ENCODE measurements at places on chromosomes 12 and 14.
A peak's percentile ranks its signal among the peaks of the same experiment; 100 is the strongest.

GRCh38 chr14:36268121-36268520 is 52.3 kb downstream of the MBIP start:
- no peak for ATAC-seq

DNA sequence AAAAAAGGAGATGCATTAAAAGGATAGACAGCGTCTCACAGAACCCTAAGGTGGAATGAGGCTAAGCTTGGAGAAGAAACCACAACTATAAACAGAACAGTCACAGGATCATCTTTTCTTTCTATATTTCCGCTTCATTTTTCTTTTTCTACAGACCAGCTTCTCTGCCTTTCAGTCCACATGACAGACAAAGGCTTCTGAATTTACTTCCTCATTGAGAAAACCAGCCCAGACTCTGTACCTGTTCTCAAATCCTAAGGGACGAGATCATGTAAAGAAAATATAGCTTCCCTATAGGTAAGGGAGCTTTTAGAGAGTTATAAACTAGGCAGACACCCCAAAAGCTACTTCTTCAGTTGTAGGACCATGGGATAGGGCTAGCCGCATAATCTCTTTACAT is 17.4 kb downstream of the SGPP1 start:
- ATAC-seq: no peak

- peak; percentile 78 for ATAC-seq
These were observed 135.9 kb downstream of the TMEM30B start for GRCh38 chr14:61145034-61145902.

- no peak for ATAC-seq
These were observed 47.4 kb upstream of the PARP11 start for GRCh38 chr12:3920351-3921150.

DNA sequence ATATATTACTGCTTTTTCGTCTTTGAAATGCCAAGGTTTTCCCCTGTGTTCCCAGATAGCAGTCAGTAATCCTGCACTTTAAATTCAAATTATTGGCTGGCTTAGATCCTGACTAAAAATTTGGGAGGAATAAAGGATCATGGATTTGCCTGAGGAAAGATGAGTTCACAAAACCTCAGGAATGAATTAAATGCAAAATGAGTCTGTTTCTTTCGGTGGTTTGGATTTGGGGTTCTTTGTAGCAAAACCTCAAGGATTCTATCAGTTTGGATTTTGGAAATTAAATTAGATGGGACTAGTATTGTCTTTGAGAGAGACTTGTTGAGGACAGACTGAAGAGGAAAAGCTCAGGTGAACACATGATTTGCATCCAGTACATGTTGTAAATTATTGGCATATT is 36.1 kb downstream of the PPFIBP1 start:
- no peak for ATAC-seq

DNA sequence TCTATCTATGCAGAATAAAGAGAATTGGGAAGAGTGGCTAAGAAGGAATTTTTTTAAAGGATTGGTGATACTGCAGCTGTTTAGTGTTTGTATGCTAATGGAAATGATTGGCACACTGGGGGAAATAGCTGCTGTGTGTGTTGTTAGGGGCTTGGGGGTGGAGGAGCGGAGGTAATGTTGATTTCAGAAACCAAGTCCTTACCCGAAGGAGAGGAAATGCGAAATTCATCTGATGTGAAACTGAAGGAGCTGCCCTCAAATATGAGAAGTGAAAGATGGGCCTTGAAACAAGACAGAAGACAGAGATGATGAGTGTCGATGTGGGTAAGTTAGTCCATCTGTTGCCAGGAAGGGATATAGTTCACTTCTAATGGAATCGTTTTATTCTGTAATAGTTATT is 21.2 kb upstream of the RNASE12 start:
- no peak for ATAC-seq

GRCh38 chr12:40559865-40560264 is 132.4 kb upstream of the CNTN1 start:
- ATAC-seq: no peak

GRCh38 chr12:75259143-75259542 is 49.5 kb upstream of the KCNC2 start:
- ATAC-seq: peak; percentile 46

GRCh38 chr14:67638642-67639041 is 18.9 kb downstream of the ARG2 start:
- no peak for ATAC-seq

DNA sequence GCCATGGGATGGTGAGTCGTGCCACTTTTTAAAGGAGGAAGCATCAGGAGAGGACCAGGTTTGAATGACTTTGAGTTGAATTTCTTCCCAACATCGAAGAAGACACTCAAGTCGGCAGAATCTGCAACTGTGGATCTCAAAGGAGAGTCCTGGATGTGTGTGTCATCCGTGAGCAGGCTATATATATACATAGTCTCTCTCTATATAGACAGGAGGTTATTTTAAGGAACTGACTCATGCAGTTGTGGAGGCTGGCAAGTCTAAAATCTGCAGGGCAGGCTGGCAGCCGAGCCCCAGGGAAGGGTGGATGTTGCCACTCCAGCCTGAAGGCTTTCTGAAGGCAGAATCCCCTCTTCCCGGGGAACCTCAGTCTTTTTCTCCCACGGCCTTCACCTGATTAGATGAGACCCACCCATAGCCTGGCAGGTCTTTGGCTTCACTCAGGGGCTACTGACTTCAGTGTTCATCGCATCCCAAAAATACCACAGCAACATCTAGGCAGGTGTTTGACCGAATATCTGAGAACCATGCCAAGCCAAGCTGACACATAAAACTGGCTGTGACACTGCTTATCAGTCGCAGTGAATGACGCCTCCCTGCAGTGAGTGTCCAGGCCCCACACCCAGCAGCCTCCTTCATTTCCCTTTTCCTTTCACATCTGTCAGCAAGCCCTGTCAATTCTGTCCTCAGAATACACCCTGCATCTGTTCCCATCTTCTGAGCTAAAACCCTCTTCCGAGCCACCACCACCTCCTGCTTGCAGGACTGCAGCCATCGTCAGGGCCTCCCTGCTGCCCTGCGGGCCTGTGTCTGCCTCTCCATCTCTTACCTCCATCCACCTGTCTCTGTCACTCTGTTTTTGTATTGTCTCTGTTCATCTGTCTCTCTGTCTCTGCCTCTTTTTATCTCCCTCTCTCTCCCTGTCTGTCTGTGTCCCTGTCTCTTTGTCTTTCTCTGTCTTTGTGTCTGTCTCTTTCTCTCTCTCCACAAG is 54.0 kb downstream of the ZNF664 start:
- ATAC-seq: peak; percentile 56

DNA sequence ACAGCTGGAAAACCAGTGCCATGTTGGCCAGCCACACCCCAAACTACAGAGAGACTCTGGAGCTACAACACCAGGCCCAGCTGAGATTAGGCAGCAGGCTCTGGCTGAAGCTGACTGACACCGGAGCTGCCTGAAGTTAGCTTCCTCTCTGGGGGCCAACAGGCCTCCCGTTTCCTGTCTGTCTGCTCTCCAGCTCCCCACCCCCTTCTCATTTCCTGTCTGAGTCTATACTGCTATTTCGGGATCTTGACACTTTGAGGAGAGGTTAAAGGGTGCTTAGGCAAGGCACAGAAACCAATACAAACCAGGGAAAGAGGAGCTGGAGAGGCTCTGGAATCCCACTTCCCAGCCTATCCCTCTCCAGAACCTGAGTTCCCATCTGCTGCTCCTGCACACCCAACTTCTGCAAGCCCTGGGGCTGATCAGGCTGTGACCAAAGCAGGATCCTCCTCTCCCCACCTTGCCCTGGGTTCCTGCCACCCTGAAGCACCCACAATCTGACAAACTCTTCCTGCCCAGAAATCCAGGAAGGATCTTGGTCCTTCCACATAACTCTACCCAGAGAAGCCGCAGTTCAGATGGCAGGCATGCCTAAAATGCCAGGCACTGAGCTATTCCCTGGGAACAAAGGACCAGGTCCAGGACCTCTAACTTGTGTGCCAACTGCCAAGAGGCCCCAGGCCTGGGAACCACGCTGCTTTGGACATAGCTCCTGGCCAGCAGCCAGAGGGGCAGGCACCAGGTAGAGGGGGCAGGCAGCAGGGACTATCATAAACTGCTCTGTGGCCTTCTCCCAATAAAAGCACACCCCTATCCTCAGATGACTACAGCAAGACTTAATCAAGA is 39.9 kb downstream of the PRPF40B start:
- ATAC-seq: peak; percentile 66

DNA sequence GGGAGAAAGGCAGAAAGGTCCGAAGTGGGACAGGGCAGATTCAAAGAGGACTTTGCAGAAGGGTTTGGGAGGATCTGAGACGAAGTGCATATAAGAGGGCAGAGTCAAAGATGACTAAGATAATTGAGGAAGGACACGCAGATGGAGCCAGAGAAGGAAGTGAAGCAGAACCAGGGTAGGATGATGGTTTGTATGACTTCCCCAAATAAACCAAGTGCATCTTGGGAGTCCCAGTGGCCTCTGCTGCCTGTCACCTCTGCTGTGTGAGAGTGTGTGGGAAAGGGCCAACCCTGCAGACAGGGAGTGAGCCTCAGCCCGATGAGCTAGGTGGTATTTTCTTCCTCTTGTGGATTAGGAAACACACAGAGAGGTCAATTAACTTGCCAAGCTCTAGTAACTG is 36.8 kb downstream of the FLVCR2 start:
- ATAC-seq: peak; percentile 62

DNA sequence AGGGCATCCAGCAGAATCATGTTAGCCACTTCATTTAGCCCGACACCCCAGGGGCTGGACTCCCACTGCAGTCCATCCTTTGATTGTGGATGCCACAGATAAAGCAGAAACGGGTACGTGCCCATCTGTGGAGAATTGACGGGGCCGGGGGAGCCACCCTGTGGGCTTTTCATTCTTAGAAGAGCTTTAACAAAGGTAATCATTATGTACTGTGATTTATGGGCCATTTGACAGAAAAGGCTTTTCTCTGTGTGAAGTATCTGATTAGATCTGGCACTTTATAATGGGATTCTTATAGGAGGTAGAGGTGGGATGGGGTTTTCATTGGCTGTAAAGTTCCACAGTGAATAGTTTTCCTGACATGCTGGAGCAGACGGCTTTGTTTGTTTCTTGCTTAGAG is 40.4 kb downstream of the AACS start:
- no peak for ATAC-seq

DNA sequence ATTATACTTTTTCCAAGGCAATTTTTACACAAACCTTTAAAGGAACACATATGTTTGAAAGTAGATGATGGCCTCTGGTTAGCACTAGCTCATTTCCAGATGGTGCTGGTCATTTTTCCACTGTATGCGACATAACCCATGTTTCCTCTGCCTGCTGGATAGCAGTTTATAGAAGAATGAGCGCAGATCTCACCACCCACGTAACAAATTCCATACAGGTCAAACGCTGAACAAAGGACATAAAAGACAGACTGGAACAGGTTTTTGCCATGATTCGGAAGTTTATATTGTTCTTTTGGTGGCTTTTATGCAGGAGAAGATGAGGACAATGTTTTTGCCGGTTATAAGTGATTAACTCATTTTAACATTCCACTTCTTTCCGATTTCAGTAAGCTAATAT is 30.7 kb downstream of the PPP1R36 start:
- no peak for ATAC-seq

DNA sequence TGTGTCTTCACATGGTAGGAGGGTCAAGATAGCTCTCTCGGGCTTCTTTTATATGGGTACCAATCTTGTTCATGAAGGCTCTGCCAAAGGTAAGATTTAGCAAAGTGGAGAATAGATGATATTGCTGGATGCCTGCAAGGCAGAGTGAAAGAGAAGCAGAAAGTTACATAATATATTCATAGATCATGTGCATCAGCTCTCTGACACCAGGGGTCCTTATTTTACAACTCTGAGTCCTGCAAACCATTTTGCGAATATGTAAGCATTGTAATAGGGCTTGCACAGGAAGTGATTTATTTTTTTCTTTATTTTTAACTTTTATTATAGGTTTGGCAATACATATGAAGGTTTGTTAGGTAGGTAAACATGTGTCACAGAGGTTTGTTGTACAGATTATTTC is 31.8 kb downstream of the CRADD start:
- ATAC-seq: no peak

DNA sequence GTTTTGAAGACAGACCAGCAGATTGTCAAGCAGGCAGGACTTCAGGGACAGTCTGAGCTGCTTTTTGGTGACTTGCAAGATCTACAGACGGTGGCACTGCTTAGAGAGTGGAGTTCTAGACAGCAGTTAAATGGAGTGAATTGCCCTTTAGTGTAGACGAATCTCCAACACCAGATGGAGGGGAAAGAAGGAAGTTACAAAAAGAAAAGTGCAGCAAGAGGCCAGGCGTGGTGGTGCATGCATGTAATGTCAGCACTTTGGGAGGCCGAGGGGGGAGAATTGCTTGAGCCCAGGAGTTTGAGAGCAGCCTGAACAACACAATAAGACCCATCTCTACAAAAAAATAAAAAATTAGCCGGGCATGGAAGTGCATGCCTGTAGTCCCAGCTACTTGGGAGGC is 8.4 kb upstream of the HHIPL1 start:
- ATAC-seq: no peak

DNA sequence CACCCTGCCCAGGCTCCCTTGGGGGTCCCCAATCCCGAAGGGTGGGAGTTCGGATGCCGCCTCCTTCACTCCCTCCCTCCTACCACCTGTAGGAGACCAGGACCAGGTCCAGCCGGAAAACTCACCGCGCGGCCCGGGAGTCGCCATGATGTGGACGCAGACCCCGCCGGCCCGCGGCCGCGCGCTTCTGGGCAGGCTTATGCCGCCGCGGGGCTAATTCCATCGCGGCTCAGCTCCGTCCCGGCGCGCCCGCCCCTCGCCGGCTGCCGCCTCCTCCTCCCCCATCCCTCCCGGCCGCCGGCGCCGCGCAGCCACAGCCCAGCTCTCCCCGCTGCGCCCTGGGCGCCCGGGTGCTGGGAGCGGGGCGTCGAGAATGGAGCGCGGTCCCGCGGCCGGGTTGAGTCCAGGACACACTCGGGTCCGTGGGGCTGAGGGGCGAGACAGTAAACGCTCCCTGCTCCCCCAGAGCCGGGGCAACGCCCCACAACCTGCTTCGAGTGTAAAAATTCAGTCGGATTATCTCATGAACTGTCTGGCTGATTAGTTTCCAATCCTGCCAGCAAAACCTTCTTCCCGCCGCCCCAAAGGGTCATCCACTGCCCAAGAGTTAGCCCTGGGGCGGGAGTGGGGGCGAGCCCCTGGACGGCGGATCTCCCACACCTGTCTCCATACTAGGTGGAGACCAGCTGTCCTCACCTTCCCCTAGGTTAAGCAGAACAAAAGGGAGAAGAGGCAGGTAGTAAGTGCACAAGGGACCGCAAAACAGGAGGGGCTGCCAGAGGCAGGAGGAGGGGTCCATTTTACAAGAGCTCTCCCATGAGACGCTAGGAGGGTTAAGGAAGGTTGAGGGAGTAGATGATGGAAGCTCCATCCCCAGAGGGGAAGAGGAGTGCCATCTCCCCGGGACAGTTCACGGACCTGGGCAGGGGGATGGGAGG is at the start of gene ANO2:
TSS of gene ANO2 (minus strand) at position 189 of the 938 bp plus-strand sequence. CDS start at position 147, 42 bp downstream.
- peak; percentile 50 for ATAC-seq

DNA sequence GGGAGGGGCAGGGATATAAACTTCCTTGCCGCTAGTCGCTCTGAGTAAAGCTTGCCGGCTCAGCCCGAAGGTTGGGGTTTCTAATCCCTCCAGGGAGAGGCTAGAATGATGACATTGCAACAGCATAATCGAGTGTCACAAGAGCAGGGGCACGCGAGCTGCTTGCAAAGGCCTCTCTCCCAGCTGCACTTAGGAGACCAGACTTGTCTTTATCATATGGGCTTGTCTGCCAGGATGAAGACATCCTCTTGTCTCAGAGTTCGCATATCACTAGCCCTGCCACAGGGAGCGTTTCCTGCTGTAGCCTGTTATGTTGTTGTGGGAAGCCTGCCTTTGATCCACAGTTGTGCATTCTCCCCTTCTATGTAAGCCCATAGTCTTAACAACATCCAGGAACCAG is 180.0 kb downstream of the ESR2 start:
- peak; percentile 72 for ATAC-seq

GRCh38 chr14:31271648-31272047 is 64.1 kb upstream of the HECTD1 start:
- ATAC-seq: no peak

GRCh38 chr14:88983755-88984154 is 159.3 kb downstream of the TTC8 start:
- ATAC-seq: no peak

Measured in esophagus mucosa (tissue), 1 donor.